ENCODE measurements at places on chromosomes 7 and 10.

DNA sequence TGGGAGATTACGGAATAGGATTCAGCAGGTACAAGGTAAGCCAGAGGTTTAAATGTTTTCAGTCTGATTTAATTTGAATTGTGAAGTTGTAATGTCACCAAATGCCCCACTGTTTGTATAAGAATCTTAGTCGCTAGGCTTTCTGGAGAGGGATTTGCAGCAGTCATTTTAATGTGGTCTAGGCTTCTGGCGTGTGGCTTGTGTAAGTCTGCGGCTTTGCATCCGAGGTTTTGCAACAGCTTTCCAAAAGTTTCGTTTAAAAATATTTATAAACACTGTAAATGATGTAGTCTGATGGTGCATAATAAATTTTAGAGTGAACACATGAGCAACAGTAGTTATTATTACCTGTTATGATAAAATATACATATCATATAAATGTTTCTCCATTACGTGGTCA lies 26.1 kb upstream of the BHLHA15 start:
- no peak for DNase-seq

DNA sequence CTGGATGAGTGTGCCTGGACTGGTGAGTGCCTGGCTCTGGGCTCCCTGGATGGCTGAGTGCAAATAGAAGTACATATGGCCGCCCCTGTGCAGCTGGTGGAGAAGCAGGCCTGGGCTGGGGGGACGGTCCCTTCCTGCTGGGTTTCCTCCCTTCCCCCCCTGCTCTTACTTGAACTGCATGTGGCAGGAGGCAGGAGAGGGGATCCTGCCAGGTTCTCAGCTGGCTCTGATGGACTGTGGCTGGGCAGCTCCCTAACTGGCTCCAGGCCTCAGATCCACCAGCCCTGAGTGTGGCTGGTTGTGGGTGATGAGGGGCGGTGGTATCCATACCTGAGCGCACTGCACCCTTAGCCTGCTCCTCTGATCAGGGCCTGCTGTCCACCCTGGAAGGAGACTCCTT lies 26.9 kb downstream of the ADCY1 start:
- no peak for DNase-seq

DNA sequence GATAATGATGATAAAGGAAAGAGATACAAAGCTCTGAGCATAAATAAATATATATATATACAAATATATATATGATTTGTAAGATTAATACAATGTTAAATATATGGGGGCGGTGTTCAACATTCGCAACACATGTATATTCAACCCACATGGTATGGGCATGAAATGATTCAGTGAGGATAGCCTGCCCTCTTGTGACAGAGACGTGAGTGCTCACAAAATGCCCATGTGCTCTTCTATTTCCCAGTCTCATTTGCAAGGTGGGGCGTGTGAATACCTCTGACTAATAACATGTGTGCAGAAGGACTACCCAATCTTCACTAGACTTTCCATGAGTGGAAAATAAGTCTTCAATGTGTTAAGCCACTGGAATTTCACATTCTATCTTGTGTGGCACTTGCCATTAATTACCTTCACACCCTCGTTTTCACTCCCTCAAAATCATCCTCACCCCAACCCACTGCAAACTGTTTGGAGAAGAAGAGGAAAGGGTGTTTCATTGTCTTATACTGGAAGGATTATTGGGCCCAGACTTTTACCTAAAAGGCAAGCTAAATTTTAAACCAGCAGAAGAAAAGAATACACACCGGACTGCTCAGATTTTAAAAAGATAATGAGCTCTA lies 26.9 kb downstream of the ASAH2 start:
- DNase-seq: peak; percentile 24

DNA sequence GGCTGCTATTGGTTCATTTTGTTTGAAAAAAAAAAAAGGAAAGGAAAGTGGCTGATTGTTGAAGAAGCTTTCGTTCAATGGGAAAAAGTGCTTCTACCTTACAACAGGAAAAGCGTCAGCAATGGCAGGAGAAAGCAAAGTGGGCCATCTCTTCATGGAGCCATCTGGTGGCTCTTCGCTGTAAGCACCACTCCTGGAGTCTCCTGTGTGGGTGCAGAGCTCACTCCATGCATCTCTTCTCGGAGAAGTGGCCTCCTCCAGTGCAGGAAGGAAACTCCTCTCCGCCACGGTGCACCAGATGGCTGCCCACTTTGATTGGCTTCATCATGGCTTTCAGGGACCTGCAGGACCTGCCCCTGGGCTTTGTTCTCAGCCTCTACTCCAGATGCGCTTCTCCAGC lies 250.9 kb downstream of the PTEN start:
- no peak for DNase-seq
